ENCODE measurements at places on chromosomes 12 and 14. TPM values are rescaled to one million over a fixed set of nuclear protein-coding genes. Genes with fewer than 3 reads are reported as not detected.

DNA sequence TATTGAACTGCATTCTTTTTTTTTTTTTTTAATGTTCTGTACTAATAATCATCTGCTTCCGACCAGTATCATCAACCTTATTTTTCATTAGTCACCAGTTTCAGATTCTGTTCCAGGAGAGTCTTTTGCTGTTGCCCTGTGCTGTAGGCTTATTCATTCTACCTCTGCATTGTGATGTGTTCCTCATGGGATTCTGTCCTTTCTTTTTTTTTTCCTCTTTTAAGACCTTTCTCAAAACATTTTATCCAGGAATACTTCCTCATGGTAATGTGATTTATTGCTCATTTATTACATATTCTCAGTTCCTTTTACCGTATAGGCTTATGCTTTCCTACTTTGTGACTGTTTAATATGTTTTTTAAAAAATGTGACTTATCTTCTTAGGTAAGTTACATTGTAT is 4.8 kb downstream of the NDUFA9 start:
- DNase-seq, result no peak

ADGRD1 gene
- total RNA-seq, result 239 TPM

- no peak for DNase-seq
Observed at GRCh38 chr14:22685467-22685866, 41.3 kb upstream of the OR6J1 start.

PSME2 gene
- 204 TPM for total RNA-seq

- DNase-seq, result no peak
Observed at GRCh38 chr14:72679141-72679535, 214.8 kb downstream of the DPF3 start.

DNA sequence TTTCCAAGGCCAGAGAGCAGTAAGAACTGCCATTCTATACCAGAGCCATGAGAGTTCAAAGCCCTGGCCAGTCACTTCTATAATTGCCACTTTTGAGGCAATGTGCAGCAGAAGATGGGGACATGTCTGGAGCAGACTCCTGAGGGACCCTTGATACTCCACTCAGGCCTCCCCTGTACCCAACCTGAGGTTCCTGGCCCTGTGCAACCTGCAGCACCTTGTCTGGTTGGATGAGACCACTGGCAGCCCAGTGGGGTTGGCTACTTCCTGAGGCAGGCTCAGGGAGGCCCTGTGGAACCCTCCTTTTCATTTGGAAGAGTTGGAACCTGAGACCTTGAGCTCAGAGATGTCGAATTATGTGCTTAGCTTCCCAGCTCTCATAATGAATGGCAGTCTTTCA is 54.4 kb downstream of the GALNT16 start:
- DNase-seq, result no peak

DNA sequence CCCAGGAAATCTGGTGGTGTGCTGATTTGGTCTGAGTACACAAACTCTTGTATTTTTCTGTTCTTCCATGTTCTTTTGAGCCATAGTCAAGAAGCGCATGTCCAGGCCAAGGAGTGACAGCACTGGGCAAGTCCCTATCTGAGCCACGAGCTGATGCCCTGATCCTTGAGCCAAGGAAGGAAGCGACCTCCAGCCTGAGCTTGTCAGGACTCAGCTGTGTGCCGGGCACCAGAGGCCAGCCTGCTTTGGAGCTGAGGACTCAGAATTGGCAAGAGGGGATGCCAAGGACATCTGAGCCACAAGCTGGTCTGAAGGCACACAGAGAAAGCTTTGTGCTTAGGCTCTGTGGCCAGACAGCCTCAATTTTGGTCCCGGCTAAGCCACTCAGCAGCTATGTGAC is 52.6 kb downstream of the GALNT16 start:
- DNase-seq, result no peak

DNA sequence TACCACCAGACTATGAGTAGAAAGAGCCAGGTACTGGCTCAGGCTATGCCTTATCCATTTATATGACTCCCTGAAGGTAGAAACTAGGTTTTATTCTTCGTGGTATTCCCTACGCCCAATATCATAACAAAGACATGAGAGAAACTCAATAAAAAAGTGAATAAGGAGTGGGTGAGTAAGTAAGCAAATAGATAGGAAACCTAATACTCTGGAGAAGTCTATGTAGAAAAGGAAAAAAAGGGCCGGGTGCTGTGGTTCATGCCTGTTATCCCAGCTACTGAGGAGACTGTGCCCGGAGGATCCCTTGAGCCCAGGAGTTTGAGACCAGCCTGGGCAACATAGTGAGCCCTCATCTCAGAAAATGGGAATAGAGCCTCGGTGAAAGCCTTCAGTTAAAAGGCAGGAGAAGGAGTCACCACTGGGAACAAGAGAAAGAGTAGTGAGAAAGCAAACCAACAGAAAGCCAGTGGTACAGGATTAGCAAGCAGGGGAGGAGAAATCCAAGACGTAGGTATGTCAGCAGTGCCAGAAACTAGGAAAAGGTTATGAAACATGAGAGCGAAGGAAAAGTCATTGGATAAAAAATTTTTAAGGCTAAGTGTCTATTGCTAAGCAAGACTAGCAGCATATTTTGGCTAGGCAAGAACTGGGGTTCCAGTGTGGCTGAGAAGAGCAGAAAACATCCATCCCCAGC is 6.0 kb upstream of the OR6J1 start:
- DNase-seq, result no peak
